ENCODE measurements at places on chromosomes 13 and 19.

DNA sequence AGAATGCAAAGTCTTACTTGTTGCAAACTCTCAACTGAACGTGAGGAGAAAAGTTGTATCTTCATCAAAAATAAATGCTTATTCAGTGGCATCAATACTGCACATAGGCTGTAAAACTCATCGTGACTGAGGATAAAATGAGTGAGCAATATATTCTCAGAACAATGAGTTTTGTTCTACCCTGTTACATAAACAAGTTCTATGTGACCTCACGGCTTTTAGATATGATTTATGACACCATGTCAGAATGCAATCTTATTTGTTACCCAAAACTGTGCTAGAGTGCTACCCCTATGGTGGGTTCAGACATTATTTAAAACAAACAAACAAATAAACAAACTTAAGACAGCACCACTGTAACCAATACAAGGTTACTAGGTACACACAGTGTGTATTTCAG, 55.4 kb downstream of the FOXO1 start:
- DNase-seq, result no peak

DNA sequence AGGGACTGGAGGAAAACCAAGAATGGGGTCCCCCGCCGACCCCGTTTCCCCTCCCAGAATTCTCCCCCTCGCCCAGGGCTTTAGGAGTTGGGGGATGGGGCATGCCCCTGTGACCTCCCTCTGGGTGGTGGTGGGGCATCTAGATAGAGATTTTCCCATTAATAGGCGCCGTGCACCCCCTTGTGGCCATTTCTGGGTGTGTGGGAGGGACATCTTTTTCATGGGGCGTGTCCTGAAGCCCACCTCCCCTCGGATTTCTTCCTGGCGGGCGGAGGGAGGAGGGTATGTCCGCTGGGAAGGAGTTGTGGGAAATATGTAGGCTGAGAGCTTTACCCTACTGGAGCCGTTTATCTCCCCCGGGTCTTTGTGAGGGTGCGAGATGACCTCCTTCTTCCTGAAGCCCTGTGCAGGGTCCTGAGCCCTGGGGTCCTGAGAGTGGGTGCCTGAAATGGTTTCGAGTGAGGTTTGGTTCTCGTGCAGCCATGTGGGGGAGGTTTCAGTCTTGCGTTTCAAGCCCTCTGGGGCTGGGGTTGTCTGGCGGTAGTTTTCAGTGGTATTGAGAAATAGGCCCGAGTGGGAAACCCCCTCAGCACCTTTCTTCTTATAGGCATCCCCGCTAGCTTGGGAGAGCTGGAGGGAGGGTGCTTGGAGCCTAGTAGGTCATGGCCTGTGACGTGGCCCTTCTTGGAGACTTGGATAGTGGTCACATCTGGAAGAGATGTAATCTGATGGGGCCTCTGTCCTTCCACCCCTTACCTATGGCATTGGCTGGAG, 1.0 kb downstream of the PRMT1 start:
- peak; percentile 72 for DNase-seq

GRCh38 chr13:40220299-40220935, 446.0 kb downstream of the FOXO1 start:
- DNase-seq, result no peak

GRCh38 chr19:11995174-11995573, 30.3 kb downstream of the ZNF763 start:
- no peak for DNase-seq

DNA sequence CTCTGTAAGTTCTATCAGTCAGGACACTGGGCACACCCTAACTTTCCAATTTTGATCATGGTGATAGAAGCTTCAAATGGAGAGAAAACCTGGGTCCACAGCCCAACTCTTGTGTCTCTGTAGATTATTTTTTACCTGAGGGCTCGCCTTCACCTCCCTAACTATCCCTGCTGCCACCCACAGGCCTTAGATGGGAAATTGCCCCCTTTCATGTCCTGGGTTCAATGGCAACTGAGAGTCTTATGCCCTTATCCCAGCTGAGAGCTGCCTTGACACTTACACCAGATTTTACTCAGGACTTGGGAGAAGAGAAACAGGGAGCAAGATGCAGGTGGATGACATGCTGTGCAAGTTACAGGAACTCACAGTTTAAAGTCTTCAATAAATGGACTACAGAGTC, 81.7 kb downstream of the RAP2A start:
- DNase-seq, result no peak

DNA sequence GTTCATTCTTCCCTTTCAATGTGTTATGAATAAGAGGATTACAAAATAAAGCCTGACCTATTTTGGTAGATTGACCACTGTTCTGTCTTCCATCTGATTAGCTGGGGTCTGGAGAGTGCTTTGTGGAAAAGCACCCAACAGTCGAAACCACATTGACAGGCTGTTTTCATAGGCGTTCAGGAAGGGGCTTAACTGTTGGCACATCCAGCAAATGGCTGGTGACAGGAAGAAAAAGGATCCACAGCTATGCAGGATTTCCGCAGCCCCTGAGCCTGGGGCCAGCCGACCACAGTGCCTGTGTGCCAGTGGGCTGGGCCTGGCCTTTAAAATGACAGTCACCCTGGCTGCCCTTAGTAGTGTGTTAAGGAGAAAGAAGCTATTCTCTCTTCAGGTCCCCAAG, 113.3 kb downstream of the SIPA1L3 start:
- no peak for DNase-seq

GRCh38 chr19:19744641-19745040, 11.7 kb upstream of the ZNF14 start:
- DNase-seq, result no peak

GRCh38 chr13:85935868-85936467, 136.7 kb upstream of the SLITRK6 start:
- DNase-seq, result no peak

DNA sequence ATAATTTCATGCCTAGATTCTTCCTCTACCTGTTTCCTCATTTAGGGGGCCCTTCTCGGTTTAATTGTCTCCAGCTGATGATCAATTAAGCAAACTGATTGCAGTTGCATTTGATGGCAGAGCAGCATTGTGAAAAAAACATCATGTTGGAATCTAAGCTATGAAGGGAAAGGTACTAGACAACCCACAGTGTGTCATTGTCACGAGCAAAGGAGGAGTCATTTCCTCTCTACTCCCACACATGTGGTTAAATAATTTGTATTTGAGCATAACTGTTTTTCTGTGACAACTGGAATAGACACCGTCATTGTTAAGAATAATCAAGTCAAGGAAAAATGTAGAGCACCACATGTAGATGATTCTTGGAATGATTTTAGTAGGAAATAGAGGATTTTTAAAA, 240.3 kb downstream of the DCT start:
- no peak for DNase-seq

DNA sequence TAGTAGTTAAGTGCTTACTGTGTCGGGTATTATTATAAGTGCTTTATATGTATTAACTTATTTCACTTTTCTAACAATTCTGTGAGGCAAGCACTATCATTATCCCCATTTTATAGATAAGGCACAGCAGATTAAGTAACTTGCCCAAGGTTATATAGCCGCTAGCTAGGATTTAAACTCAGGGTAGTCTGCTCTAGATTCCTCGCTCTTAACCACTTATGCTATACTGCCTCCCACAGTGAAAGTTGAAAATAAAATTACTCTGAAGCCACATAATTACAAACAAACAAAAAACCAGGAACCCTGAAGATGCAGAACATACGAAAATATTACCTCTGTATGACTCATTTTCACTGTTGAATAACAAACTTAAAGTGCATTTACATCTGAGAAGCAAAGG, 3.9 kb downstream of the TEX30 start:
- no peak for DNase-seq

GRCh38 chr19:39971380-39972035, 543 bp downstream of the PSMC4 start:
- no peak for DNase-seq

- no peak for DNase-seq
These were observed 51.4 kb upstream of the SLC15A1 start for GRCh38 chr13:98803921-98804320.

GRCh38 chr13:39893808-39894207, 238.3 kb downstream of the COG6 start:
- DNase-seq, result no peak

DNA sequence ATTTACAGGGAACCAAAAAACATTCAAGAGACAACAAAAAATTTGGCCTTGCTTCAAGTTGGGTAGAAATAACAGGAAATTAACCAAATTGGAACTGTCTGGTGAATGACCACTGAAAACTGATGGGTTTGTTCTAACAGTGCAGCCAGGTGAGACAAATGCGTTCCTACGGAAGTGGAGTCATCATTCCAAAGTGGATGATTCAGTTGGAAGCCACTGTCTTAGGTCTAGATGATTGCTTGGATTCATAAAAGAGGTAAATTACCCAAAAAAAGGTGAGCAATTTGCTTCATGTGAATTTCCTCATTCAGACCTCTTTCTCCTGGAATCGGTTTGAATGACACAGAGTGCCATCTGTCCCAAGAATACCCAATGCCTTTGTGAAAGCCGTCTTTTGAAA, 87.1 kb upstream of the IPO5 start:
- DNase-seq, result no peak

DNA sequence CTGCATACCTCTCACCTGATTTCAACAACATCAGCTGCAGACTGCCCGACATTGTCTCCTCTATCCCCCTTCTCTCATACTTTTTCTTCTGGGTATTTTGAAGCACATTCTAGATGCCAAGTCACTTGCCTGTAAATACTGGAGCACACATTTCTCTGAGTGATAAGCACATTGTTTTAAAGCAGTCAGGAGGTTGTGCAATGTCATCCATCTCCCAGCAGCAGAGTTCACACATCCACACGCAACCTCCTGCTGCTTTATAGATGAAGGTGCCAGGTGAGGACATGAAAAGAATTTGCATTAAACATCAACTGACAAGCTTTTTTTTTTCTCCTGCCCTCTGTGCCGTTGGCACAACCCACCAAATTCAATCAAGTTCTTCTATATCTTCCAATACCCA, 5.5 kb downstream of the UPK1A start:
- DNase-seq, result no peak

DNA sequence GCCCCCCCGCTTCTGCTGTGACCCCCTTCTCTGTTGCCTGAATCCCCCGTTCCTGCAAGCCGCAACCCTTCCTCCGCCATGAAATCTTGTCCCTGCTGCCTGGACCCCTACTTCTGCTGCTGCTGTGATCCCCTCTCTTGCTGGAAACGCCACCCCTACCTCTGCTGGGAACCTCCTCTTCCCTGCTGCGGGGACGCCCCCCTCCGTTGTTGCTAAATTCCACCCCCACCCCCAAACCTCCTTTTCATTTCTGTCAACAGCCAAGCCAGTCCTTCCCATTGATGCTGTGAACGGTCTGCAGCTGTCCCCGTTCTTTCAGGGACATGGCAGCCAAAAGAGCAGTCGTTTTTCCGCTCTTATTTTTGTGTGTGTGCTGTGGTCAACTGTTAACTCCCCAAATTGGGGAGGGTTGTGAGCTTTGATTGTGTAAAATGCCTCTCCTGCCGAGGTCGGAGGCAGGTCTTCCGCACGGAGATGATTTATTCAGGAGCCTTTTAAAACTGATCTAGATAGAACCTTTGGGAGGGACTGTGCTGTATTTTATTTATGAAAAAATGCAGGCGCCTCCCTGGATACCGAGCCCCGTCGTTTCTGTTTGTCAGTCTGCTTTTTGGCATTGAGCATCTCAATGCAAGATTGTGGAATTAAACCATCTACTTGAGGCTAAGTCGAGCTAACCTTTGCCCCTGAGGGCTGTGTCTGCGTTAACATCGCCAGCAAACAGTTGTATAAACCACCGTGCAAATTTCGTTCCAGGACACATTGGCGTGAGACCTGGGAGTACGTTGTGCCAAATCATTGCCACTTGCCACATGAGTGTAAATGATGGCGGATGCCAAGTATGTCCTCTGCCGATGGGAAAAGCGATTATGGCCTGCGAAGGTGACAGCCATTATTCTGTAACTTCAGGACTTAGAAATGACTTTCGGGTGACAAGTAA, 27.9 kb upstream of the NDUFS7 start:
- no peak for DNase-seq

GRCh38 chr19:15640294-15640903, at the start of gene CYP4F3:
CYP4F3 (plus strand) TSS chr19:15640897; CDS start chr19:15641416, 519 bp downstream.
- DNase-seq, result peak; percentile 46

DNA sequence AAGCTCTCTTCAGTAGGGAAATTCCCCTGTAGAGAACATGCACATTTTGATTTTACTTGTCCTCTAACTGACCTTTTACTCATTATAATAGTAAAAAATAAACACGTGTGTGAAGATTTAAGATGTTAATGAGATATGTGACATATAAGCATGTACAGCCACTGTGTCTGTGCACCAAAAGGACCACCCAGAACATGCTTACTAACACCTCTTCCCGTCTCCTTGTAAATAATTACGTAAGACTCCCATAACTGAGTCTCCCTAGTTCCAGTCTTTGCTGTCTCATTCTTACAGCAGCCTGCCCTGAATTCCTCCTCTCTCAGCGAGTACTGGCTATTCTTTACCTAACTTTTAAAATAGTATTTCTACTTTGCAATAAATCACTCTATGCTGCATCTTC, 53.6 kb downstream of the ZNF100 start:
- DNase-seq, result no peak

GRCh38 chr19:6253954-6254733, 25.6 kb downstream of the MLLT1 start:
- DNase-seq, result no peak

GRCh38 chr13:90690458-90691080, 656.9 kb upstream of the MIR17HG start:
- DNase-seq, result no peak

DNA sequence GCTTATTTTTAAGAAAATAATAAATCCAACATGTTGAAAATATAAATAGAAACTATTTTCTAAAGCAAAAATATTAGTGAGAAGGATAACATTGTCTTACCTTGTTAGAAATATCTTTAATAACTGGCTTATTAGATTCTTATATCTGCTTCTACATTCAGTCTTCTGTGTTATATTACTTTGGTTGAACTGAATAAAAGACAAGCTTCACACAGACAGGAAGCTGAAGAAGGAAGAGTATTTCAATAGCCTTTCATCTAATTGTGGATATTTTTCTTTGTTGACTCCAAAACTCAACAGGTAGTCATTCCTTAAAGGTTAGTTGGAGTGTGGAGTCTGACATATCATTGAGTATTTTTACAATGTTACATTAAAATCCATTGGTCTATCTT, 10.9 kb downstream of the SETDB2 start:
- no peak for DNase-seq

GRCh38 chr19:8030960-8031359, 21.6 kb upstream of the CCL25 start:
- no peak for DNase-seq

DNA sequence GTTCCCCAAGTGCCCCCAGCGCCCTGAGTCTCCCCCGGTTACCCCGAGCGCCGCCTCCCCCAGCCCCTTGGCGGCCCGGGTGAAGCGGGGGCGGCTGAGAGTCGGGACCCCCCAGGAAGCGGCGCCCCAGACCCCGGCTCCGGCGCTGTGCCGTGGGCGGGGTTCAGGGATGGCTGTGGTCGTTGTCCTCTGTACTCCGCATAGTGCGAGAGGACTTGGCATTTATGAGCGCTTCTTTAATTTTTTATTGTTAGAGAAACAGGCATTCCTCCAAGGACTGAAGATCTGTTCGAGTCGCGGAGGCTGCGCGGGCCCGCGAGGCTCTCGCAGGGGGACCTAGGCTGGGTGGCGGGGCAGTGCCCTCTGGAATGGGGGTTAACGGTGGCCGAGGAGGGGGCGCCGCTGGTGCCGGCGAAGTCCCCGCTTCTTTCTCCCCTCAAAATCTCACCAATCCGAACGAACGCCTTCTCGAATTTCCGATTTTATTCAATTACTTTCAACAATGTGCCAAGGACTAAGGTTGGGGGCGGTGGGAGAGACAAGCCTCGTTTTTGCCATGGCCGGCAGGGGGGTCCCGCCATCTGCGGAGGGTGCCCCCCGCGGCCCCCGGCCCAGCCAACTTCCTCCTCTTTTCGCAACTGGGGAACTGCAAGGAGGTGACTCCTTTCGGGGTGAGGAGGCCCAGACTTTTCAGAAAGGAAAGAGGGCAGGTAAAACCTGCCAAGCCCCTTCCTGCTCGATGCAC, 596 bp upstream of the GJB2 start:
- no peak for DNase-seq
